ENCODE measurements at places on chromosomes 6 and 20.

DNA sequence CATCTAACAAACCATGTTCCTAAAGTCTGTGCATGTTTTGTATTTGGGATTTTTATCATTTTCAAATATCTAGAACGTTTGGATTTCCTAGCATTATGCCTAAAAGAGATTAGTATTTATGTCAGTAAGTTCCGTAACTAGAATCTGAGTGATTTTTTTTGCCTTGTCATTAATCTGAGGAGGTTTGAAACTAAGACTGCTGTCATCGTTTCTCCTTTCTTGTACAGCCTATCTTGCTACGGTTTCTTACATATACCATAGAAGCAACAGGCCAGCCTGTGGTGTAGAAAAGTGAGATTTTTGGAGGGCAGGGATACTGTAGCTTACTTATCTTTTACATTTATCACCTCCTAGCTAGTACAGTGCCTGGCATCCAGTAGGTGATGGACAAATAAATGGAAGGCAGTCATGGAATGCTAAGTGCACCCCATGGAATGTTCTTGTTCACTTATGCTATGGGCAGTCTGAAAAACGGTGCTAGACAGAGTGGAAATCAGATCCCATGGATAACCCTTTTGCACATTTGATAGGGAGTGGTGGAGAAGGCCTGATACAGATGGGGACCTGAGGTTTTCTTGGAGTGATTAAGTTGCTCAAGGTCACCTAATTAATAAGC, 93.9 kb downstream of the ARID1B start:
- no peak for DNase-seq

GRCh38 chr6:32689531-32690501, 23.4 kb upstream of the HLA-DQB1 start:
- no peak for DNase-seq

DNA sequence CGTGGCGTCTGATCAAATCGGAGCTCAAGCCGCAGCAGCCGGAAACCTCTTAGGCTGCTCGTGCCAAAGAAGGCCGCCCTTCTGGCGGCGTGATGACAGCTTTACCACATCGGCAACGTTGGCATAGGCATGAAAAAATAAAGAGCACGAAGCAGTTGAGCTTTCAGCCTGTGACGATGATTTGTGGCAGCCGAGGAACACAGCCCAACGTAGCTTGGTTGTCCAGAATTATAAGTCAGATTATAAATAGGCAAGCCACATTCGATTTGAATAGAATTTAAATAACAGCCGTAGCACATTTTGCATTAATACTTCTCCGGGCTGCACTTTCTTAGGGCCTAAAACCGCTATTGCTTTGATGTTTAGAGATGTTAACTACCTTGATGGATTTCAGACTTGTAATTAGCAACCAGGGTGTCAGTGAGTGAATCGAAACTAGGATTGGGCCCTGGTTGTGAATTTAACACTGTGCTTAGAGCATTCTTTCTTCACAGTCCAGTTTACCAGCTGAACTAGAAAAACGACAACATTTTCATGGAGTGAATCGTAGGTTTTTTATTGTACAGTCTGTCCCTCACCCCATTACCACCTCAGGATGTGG, 864 bp upstream of the BCLAF1 start:
- DNase-seq, result peak; percentile 81

- DNase-seq, result no peak
Observed at GRCh38 chr6:3868544-3868943, 19.4 kb downstream of the FAM50B start.

DNA sequence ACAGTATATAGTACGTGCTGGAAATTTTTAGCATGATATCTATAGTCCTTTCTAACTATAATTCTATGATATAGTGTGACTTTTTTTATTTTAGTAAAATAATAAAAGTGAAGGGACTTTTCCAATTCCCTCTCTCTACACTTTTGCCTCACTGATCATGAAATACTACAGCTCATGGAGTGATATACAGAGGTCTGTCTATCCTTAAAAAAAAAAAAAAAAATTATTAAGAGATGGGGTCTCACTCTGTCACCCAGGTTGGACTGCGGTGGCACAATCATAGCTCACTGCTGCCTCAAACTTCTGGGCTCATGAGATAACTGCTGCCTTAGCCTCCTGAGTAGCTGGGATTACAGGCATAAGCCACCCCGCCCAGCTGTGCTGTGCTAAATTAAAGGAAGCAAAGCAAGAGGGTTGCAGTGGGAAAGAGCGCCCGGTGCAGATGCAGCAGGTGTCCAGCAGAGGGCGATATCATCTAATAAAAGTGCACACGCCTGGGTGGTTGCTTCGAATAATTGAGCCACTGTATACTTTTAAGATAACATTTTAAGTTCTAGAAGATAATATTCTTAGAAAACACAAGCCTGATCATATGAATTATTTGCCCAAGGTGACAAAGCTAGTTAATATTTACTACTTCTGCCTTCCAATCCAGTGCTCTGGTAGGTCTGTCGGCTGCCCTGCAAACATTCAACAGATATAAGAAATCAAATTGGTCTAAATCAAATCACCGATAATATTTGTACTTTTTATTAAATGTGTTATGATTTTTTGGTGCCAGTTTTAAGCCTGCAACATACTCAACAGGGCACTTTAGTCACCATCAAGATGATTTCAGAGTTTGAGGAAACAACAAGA, 94.9 kb upstream of the NT5E start:
- peak; percentile 13 for DNase-seq

GRCh38 chr6:156779206-156780094, 2.3 kb downstream of the ARID1B start:
- peak; percentile 57 for DNase-seq

DNA sequence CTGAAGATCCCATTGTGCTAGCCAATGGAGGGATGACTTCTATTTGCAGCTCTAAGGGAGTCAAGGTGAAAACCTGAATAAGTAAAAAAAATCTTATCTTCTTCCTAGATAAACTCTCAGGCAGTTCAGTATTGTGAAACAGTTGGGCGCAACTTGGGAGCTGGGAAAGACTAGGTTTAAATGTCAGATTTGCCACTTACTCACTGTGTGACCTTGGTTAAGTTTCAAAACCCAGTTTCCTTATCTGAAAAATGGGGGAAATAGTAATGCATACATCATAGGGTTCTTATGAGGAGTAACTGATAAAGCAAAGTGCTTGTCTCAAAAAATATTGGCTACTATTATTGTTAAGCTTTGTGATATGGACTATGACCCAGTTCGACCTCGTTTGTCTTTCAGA, 88.8 kb downstream of the CD83 start:
- DNase-seq, result no peak

DNA sequence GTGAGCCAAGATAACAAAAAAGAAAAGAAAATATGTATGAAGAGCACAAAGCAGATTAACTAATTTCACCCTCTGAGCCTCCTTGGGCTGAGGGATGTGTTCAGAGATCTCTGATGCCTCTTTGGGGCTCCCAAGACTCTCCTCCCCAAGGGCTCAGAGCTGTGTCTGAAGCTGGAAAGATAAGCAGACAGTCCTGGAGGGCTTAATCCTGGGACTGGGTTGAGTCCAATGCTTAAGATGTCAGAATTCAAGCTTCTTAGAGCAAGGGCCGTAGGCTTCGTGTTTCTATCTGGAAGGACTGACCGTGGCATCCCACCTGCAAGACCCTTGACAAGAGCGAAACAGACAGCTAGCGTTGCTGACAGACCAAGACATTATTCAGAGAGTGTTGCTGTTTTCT, 229.0 kb downstream of the ZMYND8 start:
- DNase-seq, result no peak

GRCh38 chr20:14536738-14537137, 199.3 kb upstream of the FLRT3 start:
- peak; percentile 24 for DNase-seq

All from NCI-H1105 (cell line).